ENCODE measurements at places on chromosomes 5 and 9.

- DNase-seq = no peak
These were observed 88.7 kb downstream of the PIP5K1B start for GRCh38 chr9:68793605-68794343.

GRCh38 chr5:65440456-65440855, 41.3 kb downstream of the ADAMTS6 start:
- no peak for DNase-seq

DNA sequence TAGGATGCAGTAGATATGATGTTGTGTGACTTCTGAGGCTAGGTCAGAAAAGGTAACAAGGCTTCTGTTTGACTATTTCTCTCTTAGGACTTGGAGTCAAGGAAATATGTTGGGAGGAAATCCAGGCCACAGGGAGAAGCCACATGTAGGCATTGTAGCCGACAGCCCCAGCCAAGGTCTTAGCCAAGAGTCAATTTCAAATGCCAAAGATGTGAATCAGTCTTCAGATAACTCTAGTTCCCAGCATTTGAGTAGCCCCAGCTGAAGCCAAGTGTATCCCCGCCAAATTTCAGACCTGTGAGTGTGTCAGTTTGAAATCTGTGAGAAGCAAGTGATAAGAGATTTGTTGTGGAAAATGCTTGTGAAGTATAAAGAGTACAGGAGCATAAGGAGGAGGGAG, 38.1 kb upstream of the ISL1 start:
- DNase-seq = no peak

GRCh38 chr5:131545845-131546244, 89.2 kb downstream of the RAPGEF6 start:
- DNase-seq = no peak

Data from uterus (tissue), 4 donors.